ENCODE measurements at places on chromosomes 6 and 20.

GRCh38 chr20:35020108-35020928, 64.7 kb downstream of the MYH7B start:
- no peak overlapping the region for H3K4me3 ChIP-seq
- no peaks in the 10 kb centered on the region for H3K4me1 ChIP-seq
- DNase-seq, result no peak
- H3K27me3 ChIP-seq, result no peaks in the 10 kb centered on the region
- H3K36me3 ChIP-seq, result peaks cover 6% of the 10 kb centered on the region

DNA sequence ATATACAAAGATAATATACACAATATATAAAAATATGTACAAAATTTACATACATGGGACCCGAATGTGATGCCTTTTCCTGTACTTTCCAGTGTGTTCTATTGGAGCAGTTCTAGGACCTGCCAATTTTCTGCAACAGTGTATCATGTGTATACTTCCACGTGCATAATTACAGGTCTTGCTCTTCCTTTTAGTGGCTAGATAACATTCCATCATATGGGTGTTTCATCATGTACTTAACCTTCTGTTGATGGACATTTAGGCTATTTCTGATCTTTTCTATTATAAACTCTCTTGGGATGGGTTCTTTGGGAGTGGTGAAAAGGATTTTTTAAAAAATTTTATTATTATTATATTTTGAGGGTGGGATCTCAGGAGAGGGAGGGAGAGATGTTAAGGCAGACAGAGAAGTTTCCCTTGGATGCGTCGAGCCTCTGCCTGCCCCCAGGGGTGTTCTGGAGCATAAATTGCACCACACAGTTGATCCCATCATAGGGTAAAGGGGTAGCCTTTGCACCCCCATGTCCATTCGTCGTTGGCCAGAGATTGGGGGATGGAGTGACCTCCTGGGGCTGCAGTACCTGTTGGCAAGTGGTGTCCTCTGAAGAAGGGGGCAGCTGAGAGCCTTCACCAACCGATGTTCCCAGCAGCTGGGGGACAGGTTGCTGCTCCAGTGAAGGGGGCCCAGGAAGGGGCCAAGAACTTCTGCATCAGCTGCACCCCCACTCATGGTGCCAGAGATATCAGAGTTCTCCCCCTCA, 110.3 kb downstream of the TOX2 start:
- no peak overlapping the region for H3K27ac ChIP-seq
- no peaks in the 10 kb centered on the region for H3K36me3 ChIP-seq
- DNase-seq, result no peak
- peaks cover 16% of the 10 kb centered on the region for H3K4me1 ChIP-seq

DNA sequence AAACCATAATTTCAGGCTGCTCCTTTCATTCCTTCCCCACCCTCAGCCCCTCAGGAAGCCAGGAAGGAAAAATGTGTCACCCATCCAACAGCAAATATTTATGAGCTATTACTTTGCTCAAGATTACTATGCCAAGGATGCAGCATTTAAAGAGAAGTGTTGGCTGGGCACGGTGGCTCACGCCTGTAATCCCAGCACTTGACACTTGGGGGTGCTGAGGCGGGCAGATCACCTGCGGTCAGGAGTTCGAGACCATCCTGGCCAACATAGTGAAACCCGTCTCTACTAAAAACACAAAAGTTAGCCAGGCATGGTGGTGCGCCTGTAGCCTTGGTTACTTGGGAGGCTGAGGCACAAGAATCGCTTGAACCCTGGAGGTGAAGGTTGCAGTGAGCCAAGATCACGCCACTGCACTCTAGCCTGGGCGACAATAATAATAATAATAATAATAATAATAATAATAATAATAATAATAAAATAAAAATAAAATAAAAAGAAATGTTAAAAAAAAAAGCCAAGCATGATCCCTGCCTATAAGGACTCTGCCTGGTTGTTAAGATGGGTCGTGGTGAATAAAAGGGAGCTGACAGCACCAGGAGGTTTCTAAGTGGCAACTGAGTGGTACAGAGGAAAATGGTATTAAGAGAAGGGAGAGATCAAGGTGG, 20.5 kb upstream of the TIAM2 start:
- no peak overlapping the region for H3K27ac ChIP-seq
- H3K4me3 ChIP-seq, result no peak overlapping the region
- no peaks in the 10 kb centered on the region for H3K4me1 ChIP-seq
- H3K27me3 ChIP-seq, result no peaks in the 10 kb centered on the region
- DNase-seq, result no peak

DNA sequence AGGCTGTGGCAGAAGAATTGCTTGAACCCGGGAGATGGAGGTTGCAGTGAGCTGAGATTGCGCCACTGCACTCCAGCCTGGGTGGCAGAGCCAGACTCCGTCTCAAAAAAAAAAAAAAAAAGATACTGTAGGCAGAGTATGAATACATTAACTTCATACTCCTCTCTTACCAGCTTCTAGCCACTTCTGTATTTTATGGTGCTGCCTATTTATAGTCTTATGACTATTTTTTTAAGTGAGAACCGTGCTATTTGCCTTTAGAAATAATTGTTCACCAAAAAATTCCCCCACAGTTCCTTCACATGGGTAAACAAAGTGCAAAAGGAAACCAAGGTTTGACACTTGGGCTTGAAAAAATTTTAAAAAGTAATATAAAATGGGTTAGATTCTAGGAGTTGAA, 1.5 kb upstream of the SNRNP48 start:
- H3K4me3 ChIP-seq, result no peak overlapping the region
- H3K36me3 ChIP-seq, result no peaks in the 10 kb centered on the region
- H3K27ac ChIP-seq, result no peak overlapping the region
- no peak for DNase-seq
- H3K27me3 ChIP-seq, result no peaks in the 10 kb centered on the region

DNA sequence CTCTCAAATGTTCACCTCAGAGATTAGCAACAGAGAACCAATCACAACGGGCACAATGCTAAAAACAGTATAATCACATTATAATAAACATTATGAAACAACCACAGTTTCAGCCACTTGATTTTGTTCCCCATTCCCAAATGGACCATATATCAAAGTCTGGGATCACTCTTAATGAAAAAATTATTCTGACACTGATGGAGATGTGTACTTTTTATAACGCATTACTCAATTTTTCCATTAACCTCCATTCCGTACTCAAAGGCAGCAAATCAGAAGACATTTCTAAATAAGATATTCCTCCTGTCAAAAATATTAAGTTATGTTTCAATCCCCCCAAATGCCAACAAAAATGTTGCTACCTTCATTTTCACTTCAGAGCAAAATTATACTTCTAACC, 2.8 kb downstream of the CPNE1 start:
- no peak for DNase-seq
- no peaks in the 10 kb centered on the region for H3K27me3 ChIP-seq
- peaks cover 10% of the 10 kb centered on the region for H3K4me1 ChIP-seq
- 0 out of 2 replicates have a peak, but pooled peaks cover 3% of the 10 kb centered on the region for H3K36me3 ChIP-seq
- H3K4me3 ChIP-seq, result peak overlapping the region; percentile 87
- no peak overlapping the region for H3K27ac ChIP-seq

- no peaks in the 10 kb centered on the region for H3K36me3 ChIP-seq
- DNase-seq, result no peak
- no peaks in the 10 kb centered on the region for H3K27me3 ChIP-seq
- H3K27ac ChIP-seq, result no peak overlapping the region
These were observed 613.5 kb downstream of the PHF3 start for GRCh38 chr6:64249115-64249514.

GRCh38 chr6:91786474-91787184, 1199.8 kb upstream of the MAP3K7 start:
- no peak overlapping the region for H3K27ac ChIP-seq
- no peaks in the 10 kb centered on the region for H3K4me1 ChIP-seq
- no peak overlapping the region for H3K4me3 ChIP-seq
- DNase-seq, result no peak

GRCh38 chr6:105112577-105112976, 67.2 kb downstream of the POPDC3 start:
- no peak for DNase-seq
- H3K4me3 ChIP-seq, result no peak overlapping the region
- no peaks in the 10 kb centered on the region for H3K4me1 ChIP-seq

DNA sequence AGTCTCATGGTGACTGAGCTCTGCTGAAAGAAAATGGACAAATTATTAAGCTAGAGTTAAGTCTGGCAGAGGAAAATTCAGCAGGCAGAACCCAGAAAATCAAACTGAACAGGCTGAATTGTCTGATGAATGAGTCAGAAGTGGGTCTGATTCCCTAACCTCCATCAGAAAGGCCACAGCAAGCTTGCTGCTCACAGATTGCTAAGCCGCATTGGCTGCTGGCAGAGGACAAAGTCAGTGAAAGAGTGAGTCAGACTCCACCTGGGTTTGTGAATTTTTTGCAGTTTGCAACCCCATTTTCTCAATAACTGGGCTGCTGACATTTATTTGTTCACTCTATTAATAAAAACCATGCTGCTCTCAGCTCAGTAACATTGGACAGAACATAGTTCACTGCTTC, 191.3 kb downstream of the EPM2A start:
- H3K27ac ChIP-seq, result no peak overlapping the region
- no peaks in the 10 kb centered on the region for H3K36me3 ChIP-seq
- no peaks in the 10 kb centered on the region for H3K4me1 ChIP-seq
- no peak overlapping the region for H3K4me3 ChIP-seq
- no peak for DNase-seq

DNA sequence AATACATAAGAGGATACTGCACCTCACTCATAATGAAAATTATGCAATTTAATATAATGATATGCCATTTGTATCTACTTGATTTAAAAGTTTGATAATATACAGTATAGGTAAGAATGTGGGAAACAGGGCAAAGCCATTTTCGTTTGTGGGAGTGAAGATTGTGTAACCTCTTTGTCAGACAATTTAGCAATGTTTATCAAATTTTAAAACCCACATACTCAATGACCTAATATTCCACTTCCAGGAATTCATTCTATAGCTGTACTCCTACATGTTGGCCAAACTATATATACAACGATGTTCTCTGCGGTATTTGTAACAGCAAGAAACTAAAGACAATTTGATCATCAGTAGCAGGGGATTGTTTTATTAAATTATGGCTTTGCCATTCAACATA, 17.8 kb upstream of the FKBP5 start:
- H3K36me3 ChIP-seq, result no peaks in the 10 kb centered on the region
- H3K4me1 ChIP-seq, result no peaks in the 10 kb centered on the region
- no peak overlapping the region for H3K27ac ChIP-seq
- H3K27me3 ChIP-seq, result no peaks in the 10 kb centered on the region

DNA sequence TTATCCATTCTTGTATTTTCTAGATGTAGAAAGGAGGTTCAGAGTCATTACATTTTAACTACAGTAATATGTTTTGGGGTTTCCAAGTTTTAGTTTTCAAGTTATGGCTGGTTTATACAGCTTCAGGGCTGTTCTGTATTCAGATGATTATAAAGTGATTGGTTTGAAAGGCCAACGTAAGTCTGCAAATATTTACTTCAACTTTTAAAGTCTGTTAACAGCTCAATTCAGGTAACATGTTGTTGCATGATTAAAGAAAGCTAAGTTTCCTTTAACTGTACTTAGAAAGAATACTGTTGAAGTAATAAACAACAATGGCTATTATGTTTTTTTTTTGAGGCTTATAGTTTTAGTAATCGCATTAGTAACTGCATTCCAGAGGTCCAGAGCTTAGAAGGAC, 22.8 kb upstream of the GCLC start:
- DNase-seq, result no peak
- H3K4me3 ChIP-seq, result no peak overlapping the region
- H3K4me1 ChIP-seq, result no peaks in the 10 kb centered on the region
- no peaks in the 10 kb centered on the region for H3K36me3 ChIP-seq
- H3K27ac ChIP-seq, result no peak overlapping the region
- H3K27me3 ChIP-seq, result no peaks in the 10 kb centered on the region

DNA sequence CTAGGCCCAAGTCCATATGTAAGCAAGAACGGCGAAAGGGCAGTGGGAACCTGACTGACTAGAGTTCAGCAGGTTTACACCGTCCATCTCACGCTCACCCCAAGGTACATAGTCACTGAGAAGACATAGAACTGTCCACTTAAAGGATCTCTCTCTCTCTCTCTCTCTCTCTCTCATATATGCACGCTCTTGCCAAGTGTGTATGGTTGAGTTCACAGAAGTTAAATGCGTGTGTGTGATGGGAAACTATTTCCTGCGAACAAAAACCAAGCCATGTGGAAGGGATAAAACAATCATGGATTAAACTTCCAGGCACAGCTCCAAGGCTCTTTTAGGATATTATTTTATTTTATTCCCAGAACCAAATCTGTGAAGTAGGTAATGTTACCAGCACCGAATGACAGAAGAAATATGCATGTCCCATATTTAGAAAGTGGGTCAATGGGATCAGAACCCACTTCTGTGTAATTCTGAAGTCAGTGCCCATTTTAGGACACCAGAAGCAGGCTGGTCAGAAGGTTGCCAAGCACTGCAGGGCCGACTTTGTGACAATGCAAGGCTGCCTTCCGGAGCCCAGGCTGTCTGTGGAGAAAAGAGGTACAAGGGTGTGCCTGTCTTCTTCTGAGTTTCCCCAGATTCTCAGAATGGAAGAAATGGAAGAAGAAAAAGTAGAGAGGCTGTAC, 49.2 kb upstream of the MAP7 start:
- H3K36me3 ChIP-seq, result peaks cover 42% of the 10 kb centered on the region
- H3K4me3 ChIP-seq, result no peak overlapping the region
- H3K27me3 ChIP-seq, result no peaks in the 10 kb centered on the region
- H3K4me1 ChIP-seq, result peaks cover 4% of the 10 kb centered on the region
- no peak for DNase-seq

GRCh38 chr6:26056583-26057350, 30.5 kb upstream of the HFE start:
- H3K27me3 ChIP-seq, result no peaks in the 10 kb centered on the region
- H3K4me3 ChIP-seq, result peak overlapping the region; percentile 75
- peak overlapping the region; percentile 93 for H3K27ac ChIP-seq
- DNase-seq, result no peak
- H3K36me3 ChIP-seq, result no peaks in the 10 kb centered on the region

GRCh38 chr20:44941120-44941691, 19.0 kb downstream of the TOMM34 start:
- DNase-seq, result no peak
- H3K4me1 ChIP-seq, result no peaks in the 10 kb centered on the region
- no peaks in the 10 kb centered on the region for H3K27me3 ChIP-seq

GRCh38 chr20:23047738-23048214, 1.7 kb downstream of the THBD start:
- H3K4me1 ChIP-seq, result no peaks in the 10 kb centered on the region
- H3K27me3 ChIP-seq, result peaks cover 8% of the 10 kb centered on the region
- H3K36me3 ChIP-seq, result no peaks in the 10 kb centered on the region
- DNase-seq, result no peak
- H3K4me3 ChIP-seq, result no peak overlapping the region
- H3K27ac ChIP-seq, result no peak overlapping the region

DNA sequence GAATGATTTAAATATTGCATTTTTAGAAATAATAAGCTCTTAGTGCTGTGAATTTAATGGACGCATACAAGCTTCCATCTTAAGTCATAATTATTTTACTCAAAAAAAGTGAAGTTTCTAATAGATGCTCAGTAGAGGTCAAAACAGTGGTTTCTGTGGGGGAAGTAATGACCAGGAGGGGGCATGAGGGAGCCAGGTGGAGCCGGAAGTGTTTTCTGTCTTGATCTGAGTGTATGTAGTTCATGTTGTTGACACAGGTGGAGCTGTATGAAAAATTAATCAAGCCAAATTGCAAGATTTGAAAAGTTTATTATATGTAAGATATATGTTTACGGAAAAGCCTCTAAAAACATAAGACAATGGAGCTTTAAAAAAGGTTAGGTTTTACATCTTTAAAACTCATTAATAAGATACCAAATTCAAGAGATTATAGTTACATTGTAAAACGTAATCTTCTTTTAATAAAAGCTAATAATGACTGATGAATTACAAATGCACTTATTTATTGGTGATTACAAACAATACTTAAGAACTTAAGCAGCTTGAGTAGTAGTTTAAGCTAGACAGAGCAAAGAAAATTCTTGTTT, 68.0 kb downstream of the PLAGL1 start:
- peaks cover 5% of the 10 kb centered on the region for H3K4me1 ChIP-seq
- H3K4me3 ChIP-seq, result no peak overlapping the region
- H3K36me3 ChIP-seq, result no peaks in the 10 kb centered on the region
- DNase-seq, result peak; percentile 30
- H3K27me3 ChIP-seq, result no peaks in the 10 kb centered on the region
